ENCODE measurements at places on chromosomes 7 and 10. TPM values are rescaled to one million over a fixed set of nuclear protein-coding genes. Genes with fewer than 3 reads are reported as not detected.

PNLIPRP1 gene
- polyA plus RNA-seq = 0.15 TPM

PDE6C gene
- polyA plus RNA-seq = not detected

TFR2 gene
- polyA plus RNA-seq = 0.41 TPM

HMX2 gene
- not detected for polyA plus RNA-seq

ADAP1 gene
- 25.7 TPM for polyA plus RNA-seq

CACNB2 gene
- polyA plus RNA-seq = 5.1 TPM

ENO4 gene
- 0.07 TPM for polyA plus RNA-seq

ATOH7 gene
- not detected for polyA plus RNA-seq

ABCB4 gene
- polyA plus RNA-seq = 0.33 TPM

ASB13 gene
- 13.9 TPM for polyA plus RNA-seq

CHST3 gene
- polyA plus RNA-seq = 2.6 TPM

CYP2E1 gene
- polyA plus RNA-seq = 19.3 TPM

AMPH gene
- polyA plus RNA-seq = 0.51 TPM

Measured in esophagus (tissue), 2 donors.